ENCODE measurements at places on chromosomes 5 and 9.

DNA sequence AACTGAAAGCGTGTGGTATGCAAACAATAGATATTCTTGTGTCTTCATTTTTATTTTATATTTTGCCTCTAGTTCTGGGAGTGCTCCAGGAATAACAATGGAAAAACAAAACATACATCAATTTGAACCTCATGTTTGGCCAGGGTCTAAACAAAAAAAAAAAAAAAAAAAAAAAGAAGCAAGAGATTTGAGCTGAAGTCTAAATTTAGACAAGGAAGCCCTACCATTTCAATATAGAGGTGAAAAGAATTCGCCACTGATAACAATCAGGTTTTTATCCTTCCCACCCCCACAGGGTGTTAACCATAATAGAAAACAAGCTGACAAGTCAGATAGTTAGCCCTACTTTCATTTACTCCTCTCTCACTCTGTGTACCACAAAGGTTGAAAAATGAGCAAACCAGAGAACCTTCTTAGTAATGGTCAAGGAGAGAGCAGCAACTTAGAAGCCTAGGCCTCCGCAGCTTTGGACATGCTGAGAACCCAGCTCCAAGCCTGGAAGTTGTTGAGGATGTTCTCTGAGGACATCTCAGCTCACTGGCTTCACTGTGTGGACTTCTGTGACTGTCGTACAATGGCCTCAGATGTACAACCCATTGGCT lies 118.2 kb upstream of the HMHB1 start:
- no peak for DNase-seq

DNA sequence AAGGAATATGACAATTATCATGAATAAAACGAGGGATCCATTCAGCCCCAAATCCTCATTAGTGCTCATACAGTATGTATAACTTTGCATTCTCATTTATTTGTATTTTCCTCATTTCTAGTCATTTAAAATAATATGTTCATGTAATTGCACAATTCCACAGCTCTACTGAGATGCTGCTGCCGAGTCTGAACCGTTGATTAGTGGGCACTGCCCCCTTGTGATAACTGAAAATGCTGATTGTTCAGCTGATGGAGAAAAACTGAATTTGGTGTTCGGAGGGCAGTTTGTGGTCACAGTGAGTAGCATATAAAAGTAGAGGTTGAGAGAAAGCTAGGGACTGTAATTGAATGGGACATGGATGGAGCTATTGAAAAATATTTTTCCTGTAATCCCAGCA lies 12.2 kb upstream of the GPR151 start:
- DNase-seq, result no peak

DNA sequence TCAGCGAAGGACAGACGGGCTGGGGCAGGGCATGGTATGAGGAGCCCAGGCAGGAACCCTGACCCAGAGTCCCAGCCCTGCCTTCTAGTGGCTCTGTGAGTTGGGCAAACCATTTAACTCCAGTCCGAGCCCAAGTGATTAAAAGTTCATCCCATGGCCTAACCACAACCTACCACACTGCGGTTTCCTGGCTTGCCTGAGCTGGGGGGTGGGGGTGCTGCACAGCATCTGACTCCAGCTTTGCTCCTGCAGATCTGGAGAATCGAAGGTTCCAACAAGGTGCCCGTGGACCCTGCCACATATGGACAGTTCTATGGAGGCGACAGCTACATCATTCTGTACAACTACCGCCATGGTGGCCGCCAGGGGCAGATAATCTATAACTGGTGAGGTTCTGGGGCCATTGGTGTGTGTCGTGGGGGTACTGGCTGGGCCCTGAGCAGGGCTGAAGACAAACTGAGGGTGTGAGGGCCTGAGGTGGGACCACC lies 49.0 kb downstream of the STOM start:
- no peak for DNase-seq

- DNase-seq, result no peak
These were observed 12.8 kb downstream of the EXOC3 start for GRCh38 chr5:455806-456205.

GRCh38 chr5:10578869-10579268 lies 15.0 kb downstream of the ANKRD33B start:
- no peak for DNase-seq

- no peak for DNase-seq
These were observed 217.5 kb upstream of the TNC start for GRCh38 chr9:115335439-115335838.

- no peak for DNase-seq
These were observed 133.5 kb upstream of the DAP start for GRCh38 chr5:10894445-10895054.

DNA sequence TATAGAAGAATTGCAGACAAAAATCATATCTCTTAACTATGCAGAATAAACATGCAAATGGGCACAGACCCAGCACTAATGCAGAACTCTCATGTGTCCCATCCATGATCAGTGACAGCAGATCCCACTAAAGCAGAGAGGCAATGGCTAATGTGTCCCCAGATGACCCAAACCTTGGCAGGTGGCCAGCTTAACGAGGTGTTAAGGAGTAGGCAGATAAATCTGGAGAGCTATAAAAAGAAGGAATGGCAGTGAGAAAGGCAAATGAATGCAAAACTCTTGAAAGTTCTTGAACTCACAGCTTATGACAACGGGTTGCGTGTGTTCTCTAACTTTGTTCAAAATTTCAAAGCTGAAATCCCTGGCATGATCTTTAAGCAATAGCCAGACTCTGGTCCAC lies 265.4 kb downstream of the RASEF start:
- DNase-seq, result no peak

- no peak for DNase-seq
These were observed 65.2 kb upstream of the FYB1 start for GRCh38 chr5:39284552-39284951.

GRCh38 chr5:44646016-44646415 lies 162.7 kb upstream of the MRPS30 start:
- DNase-seq, result no peak

DNA sequence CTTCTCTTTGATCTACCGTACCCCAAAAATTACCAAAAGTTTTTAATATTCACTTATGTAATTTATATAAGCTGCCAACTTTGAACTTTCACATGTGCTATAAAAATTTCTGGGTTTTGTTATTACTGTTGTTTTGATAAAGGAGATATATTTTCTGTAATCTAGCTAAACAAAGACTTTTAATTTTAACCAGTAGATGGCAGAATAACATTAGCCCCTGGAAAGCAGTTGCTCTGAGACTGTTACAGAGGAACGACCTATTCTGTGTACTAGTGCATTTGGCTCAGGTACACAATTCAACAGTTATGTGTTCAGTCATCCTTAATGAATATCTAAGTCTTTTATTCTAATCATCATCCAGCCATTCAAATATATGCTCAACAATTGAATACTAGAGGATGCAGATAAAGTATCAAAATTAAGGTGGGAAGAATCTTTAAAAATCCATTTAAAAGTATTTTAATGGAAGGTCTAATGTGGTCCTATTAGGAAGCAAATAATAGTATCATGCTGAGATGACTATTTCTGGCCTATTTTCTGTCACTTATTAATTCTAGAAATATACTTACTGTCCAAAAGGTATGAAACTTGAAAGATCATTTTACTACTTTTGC lies 8.6 kb downstream of the KLHL9 start:
- DNase-seq, result no peak
